ENCODE measurements at places on chromosomes 7 and 10.

DNA sequence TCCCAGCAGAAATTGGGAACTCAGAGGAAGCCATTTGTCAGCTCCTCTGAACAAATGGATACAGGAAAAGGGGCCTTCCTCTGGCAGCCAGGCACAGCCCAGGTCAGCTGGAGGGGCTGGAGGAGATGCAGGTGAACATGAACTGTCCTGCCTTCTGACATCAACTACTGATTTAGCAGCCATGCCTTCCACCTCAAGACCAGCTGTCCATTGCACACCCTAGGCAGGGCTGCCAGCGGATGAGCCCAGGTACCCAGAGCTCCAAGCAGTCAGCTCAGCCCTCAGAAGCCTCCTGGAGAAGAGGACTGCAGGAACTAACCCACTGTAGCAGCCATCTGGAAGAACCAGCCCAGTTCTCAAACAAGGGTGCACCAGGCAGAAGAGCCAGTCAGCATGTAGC, 44.1 kb upstream of the GDF10 start:
- DNase-seq = no peak

DNA sequence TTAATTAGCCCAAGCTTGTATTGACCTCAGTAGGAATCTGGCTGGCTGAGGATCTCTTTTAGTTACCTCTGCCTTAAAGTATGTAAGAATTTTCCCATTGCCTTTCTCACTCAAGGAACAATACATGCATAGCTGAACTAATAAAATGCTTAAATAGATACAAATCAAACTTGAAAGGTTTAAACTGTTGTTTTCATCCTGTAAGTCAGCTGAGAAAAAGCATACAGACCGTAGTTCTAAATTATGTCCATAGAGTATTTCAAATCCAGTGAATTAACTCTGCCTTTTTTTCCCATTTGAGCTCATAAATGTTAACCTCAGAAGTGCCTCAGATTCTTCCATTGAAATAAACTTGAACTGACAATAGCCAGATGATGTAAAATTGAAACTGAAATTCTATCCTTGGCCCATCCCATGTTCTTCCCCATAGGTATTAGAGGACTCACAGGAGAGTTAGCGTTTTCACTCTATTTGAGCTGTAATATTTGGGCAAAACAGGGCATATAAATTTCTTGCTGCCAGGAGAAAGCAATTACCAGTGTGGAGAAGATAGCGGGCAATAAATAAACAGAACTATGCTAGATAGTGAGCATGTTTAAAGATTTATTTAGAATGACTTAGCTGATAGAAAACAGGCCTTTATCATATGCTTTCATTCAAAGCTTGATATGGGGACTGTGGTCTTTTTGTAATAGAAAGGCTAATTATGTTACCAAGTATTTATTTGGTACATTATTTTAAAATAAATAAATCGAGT, 163.7 kb downstream of the WNT2 start:
- DNase-seq = no peak

DNA sequence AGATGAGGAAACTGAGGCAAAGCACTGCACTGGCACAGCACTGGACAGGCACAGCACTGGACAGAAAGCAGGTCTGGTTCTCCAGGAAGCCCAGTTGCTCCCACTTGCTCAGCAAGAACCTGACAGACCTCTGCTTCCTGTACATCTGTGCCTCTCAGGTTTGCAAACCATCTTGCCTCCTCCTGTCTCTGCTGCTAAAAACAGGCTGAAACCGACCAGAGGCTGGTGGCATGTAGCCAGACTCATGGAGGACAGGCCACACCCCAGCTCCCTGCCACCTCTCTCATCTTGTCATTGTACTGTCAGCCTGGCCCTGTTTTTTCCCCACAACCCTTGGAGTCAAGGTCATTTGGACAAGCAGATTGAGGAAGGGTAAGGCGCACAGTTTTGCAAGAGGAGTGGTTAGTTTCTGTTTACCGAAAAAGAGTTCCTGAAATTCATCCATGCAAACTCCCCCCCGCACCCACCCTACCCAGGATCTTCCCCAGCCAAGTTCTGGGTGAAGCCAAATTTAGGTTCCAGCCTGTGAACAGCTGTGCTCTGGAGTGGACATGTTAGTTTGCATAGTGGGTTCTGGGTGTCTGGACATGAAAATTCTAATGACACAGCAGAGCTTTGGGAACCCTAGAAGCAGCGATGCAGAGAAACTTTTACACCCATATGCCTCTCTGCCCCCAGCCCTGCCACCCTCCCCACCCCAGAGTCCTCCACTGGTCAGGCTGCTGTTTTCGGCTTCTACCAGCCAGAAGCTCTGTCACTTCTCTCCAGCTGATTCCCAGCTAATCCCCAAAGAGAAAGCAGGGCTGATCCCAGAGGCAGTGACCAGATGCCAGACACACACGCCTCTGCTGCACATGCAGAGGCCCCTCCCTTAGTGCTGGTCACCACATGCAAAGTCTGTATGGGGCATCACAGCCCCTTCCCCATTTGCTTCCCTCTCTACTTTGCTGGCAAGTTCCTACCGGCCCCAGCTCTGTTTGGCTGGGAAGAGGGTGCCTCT, 8.5 kb upstream of the C10orf105 start:
- peak; percentile 63 for DNase-seq

DNA sequence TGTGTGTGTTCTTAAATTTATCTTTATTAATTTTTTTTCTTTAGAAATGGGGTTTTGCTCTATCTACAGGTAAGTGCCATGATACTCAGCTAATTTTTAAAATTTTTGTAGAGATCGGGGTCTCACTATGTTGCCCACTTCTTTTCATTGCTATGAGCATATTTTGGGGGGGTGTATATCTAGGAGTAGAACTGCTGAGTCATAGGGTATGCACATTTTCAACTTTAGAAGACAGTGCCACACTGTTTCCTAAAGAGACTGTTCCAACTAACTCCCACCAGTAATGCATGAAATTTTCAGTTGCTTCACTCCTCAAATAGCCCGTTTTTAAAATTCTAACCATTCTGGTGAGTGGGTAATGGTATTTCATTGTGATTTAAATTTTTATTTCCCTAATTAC, 108.3 kb downstream of the CUL2 start:
- DNase-seq = no peak

GRCh38 chr7:96826089-96826488, 116.4 kb upstream of the SEM1 start:
- DNase-seq = no peak

DNA sequence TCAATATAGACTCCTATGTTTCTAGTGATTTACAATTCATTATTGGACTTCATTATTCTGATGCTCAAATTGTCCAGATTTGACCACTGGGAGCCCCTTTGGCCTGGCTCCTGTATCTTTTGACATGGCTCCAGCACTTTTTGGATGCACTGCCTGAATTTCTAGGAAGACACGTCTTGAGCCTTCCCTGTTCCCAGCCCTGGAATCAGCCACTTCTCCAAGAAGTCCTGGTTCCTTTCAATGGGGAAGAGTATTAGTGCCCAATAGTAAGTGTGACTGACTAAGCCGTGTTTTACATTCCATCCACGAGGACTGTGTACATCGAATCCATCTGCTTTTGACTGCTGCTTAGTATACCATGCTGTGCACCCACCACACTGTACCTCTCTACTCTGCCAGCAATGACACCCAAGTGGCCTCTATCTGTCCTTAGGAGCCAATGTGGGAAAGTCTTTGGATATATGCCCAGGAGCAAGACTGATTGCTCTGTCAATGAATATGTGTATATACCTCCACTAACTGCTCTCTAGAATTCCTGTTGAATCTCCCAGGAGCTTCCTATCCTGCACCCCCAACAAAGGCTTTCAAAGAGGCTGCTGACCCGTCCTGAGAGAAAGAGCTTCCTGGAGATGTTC, 23.2 kb upstream of the NPFFR1 start:
- no peak for DNase-seq

- no peak for DNase-seq
Observed at GRCh38 chr10:52351914-52352330, 37.8 kb downstream of the DKK1 start.

DNA sequence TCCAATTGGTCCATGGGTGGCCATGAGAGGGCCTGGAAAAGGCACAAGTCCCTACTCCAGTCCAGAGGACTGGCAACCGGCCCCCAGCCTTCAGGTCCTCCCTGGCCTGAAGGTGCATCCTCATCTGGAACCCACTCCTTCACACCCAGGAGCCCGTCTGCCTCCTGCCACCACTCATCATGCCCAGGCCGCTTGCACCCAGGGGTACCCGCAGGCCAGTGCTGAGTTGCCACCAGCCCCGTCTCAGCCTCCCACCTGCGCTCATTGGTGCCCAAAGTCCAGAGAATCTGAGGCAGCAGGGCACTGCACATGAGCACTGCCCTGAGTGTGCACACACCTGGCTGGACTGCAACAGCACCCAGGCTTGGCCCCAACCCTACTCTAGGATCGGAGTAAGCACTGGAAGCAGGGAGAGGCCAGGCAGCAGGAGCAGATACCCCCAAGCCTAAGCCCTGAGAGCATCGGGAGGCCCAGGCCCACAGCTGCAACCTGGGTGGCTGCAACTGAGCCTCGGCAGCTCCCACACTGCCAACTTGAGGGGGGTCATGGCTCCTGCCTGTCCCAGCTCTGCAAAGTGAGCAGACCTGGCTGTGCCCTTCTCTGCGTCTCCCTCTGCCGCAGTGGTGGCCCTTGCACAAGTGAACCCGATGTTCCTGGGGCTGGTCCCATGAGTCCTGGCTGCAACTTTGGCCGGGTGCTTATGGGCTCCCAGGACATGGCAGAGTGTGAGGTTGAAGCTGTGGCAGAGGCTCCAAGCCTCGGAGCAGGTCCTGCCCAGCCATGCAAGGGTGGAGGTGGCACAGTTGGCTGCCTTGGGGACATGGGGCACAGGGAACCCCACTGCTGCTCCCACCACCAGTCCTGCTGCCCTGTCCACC, 44.3 kb downstream of the TCERG1L start:
- DNase-seq = no peak

DNA sequence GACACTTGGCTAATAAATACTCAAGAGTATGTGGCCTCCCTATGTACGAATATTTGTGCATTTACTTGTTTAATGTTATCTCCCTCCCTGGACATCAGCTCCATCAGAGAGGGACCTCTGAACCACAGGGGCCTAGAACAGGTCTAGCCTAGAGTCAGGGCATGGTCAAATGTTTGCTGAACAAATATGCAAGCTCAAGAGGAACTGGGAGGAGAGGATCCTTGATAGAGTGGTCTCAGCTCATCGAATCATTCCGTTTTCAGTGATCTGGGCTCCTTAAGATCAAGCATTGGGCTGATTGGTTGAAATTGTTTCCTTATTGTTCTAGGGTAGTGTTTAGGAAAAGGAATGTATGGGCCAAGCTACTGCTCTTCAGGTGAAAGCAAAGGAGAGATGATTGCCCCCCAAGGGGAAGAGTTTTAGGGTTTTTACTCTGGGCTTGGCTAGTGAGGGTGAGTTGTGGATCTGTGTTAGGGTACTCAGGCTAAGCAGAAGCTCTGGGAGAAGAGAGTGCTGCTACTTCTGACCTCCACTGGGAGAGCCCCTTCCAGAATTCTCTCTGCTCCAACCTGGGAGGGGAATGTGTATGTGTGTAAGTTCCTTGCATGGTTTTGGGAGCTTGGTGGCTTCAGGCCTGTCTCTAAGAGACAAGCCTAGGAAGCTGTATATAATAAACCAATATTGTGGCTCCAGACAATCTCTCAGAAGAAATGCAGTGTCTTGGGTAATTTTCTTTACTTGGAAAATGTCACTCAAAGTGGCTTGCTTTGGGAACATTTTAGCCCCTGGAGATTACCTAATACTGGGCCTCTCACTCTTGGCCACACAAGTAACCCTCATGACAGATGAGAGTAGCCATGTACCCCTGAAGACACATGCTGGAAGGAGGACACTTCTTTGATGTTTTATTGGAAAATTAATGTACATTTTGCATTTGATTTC, 110.0 kb downstream of the EMX2 start:
- no peak for DNase-seq

DNA sequence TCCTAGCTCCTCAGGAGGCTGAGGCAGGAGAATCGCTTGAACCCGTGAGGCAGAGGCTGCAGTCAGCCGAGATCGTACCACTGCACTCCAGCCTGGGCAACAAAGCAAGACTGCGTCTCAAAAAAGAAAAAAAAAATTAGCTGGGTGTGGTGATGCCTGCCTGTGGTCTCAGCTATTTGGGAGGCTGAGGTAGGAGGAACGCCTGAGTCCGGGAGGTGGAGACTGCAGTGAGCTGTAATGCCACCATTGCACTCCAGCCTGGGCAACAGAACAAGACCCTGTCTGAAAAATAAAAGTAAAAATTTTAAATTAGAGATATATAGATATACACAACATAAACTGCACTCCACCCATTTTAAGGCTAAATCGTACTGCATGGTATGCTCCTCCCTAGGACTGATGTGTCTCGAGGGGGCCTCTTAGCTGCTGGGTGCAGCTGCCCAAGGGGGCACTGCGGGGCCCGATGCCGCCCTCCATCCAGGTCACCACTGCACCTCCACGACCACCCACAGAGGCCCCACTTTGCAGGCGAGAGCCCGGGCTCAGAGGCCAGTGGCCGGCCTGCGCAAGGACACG, 40.9 kb upstream of the FOXK1 start:
- no peak for DNase-seq

GRCh38 chr7:19403691-19404090, 258.5 kb upstream of the FERD3L start:
- DNase-seq = no peak

GRCh38 chr10:63246356-63246755, 113.2 kb downstream of the NRBF2 start:
- DNase-seq = no peak

GRCh38 chr10:22977751-22978150, 49.9 kb downstream of the ARMC3 start:
- DNase-seq = no peak

GRCh38 chr7:36062154-36062815, 90.8 kb upstream of the EEPD1 start:
- no peak for DNase-seq

GRCh38 chr10:99394761-99395386, 35.5 kb downstream of the GOT1 start:
- DNase-seq = no peak

DNA sequence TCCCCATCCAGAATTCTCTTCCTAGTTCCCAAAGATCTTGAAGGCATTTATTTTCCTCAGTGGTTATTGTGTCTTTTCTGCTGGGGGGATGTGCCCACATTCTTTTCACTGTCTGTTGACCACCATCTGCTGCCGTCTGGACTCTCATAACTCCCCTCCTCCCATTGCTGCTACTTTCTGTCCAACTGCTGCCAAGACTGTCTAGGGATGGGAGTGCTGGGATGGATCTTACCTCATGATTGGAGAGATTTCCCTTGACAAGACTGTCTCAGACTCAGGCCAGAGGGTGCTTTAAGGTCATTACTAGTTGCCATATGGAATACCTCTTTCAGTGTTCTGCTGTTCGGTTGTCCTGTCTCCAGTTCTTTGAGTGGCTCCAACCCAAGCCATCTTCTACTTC, 141.6 kb downstream of the C1GALT1 start:
- DNase-seq = no peak

GRCh38 chr7:107711301-107711700, 32.6 kb upstream of the CBLL1 start:
- no peak for DNase-seq

DNA sequence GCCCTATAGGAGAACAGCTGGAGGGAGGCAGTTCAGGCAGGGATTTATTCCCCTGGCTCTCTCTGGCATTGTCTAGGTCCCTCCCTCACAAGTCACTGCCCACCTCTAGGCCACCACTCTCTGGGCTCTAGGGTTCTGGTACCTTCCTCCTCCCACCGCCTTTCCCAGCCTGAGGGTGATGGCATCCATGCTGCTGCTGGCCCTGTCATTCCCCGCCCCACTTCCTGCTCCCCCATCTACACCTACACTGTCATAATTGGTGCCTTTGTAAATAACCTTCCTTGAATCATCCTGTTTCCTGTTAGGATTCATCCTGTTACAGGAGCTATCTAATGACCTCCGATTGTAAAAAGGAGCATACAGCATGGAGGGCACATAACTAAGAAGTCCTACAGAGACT, 303.3 kb upstream of the COBL start:
- no peak for DNase-seq

Data from cardiac muscle cell (in vitro differentiated cells and primary cell).